ENCODE measurements at places on chromosomes 7 and 10. TPM values are rescaled to one million over a fixed set of nuclear protein-coding genes. Genes with fewer than 3 reads are reported as not detected.
A peak's percentile ranks its signal among the peaks of the same experiment; 100 is the strongest.

DNA sequence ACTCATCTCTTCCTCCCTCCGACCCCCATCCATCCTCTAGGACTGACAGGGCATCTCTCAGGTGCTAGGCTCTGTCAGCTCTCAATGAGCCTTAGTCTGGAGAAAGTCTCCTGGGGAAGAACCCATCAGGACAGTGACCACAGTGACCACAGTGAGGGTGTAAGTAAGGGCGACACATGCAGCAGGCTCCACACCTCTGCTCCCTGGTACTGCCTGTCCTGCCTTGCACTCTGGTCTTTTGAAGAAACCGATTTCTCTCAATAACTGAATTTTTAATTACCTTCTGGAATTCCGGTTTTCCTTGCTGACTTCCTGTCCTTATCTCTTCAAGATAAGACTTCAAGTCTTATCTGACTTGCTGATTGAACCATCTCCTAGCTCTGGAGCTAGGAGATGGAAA, 190.2 kb downstream of the ACTR3B start:
- no peak overlapping the region for H3K4me3 ChIP-seq
- no peaks in the 10 kb centered on the region for H3K36me3 ChIP-seq
- H3K27ac ChIP-seq = no peak overlapping the region
- no peak for DNase-seq

DNA sequence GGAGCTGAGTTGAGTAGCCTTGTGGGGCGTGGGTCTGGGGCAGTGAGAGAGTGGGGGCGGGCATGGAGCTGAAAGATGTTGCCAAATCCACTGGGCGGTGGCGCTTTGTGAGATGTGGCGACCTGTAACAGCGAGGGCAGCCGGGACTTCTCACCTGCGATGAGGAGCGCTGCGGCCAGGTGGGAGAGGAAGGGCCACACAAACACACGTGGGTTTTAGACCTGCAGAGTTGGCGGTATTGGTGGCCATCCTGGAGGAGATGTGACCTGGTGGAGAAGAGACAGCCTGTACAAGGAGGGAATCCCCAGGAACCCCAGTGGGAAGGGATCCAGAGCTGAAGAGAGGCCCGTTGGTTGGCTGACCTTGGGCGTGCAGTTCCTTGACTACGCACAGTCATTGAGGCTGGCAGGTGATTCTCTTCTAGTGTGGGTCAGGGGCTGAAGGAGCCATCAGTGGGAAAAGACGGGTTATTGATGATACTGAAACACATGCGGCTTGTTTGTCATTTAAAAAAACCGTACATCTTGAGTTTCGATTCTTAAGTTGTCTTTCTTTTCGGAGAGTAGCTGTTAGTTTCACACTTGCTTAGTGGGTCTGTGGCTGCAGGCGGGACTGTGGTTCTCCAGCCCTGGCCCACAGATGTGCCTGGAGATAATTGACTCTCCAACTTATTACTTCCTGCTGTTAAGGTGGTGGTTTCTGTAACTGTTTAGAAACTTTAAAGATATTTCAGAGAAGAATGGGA, 2.4 kb downstream of the CHST12 start:
- H3K4me1 ChIP-seq = peaks cover 66% of the 10 kb centered on the region
- peak overlapping the region; percentile 72 for H3K4me3 ChIP-seq
- no peaks in the 10 kb centered on the region for H3K36me3 ChIP-seq
- peak overlapping the region; percentile 70 for H3K27ac ChIP-seq
- no peaks in the 10 kb centered on the region for H3K27me3 ChIP-seq

DNA sequence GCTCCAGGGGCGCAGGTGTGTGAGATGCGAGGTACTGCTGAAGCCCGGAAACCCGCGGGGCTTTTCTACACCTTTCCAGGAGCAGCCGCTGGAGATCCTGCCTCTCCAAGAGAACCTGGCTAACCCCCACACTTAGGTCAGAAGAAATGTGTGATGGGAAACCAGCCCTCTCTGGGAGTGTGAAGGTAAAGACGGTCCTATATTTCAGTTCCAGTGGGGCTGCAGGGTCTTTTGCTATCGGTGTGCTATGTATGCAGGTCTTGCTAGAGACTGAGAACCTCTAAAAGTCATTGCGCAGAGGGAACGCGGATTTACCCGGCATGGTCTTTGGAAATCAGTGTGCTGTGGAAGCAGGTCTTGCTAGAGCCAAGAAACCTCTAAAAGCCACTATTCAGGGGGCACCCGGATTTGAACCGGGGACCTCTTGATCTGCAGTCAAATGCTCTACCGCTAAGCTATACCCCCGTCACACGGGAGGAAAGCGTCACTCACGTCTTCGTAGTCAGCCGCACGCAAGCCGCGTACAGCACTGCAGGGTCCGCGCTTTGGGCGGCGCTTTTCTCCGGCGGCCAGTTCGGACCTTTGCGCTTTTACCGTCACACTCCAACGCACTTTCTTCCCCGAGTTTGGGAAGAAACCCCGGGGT, 46.0 kb downstream of the ZNF777 start:
- H3K4me3 ChIP-seq = no peak overlapping the region
- DNase-seq = peak; percentile 50
- H3K27ac ChIP-seq = no peak overlapping the region
- H3K36me3 ChIP-seq = no peaks in the 10 kb centered on the region

Gene GCK
- 0.33 TPM for total RNA-seq

DNA sequence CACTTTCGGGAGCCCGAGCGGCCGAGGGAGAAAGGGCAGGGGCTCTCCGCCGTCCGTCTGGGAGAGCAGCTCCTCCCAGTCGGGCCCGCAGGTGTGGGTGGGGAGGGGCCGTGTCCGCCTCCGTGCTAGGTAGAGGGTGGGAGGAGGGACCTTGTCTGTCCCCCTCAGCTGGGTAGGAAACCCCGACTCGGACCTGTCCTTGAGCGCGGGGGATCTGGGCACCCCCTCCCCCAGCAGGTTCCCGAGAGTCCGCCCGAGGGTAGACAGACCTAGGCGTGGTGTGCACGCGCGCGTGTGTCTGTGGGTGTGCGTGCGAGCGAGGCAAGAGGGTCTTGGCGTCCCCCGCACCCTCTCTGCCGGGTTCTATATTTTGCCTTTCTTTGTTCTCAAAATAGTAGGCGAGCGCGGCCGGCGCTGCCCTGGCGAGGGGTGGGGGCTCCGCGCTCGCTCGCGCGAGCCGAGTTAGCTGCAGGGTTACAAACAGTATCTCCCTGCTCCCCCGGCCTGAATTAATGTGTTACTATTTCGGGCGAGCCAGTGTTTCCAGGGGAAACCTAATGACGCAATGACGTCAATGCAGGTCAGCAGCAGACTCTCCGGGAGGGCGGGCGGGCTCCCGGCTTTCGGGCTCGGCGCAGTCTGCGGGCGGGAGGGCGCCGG, 73.9 kb upstream of the LEP start:
- peak; percentile 12 for DNase-seq
- H3K4me3 ChIP-seq = peak overlapping the region; percentile 32

Gene SUMF2
- 172 TPM for total RNA-seq

- H3K4me1 ChIP-seq = no peaks in the 10 kb centered on the region
- H3K27me3 ChIP-seq = no peaks in the 10 kb centered on the region
- DNase-seq = no peak
- no peaks in the 10 kb centered on the region for H3K36me3 ChIP-seq
Measured at GRCh38 chr10:122257041-122257440, 14.1 kb upstream of the BTBD16 start.

GRCh38 chr10:24652381-24652957, 71.2 kb downstream of the ARHGAP21 start:
- no peaks in the 10 kb centered on the region for H3K36me3 ChIP-seq
- no peak overlapping the region for H3K4me3 ChIP-seq
- H3K27me3 ChIP-seq = no peaks in the 10 kb centered on the region
- no peak for DNase-seq

Gene TEX36
- not detected for total RNA-seq

- no peak overlapping the region for H3K4me3 ChIP-seq
- peaks cover 21% of the 10 kb centered on the region for H3K4me1 ChIP-seq
Measured at GRCh38 chr7:55369427-55370400, 4.6 kb downstream of the LANCL2 start.

Gene ZNF239
- 6.2 TPM for total RNA-seq

- no peaks in the 10 kb centered on the region for H3K27me3 ChIP-seq
- H3K36me3 ChIP-seq = no peaks in the 10 kb centered on the region
- H3K4me1 ChIP-seq = no peaks in the 10 kb centered on the region
- no peak overlapping the region for H3K27ac ChIP-seq
- DNase-seq = no peak
Measured at GRCh38 chr7:112986256-112987031, 100.2 kb downstream of the GPR85 start.

Gene PSTK
- total RNA-seq = 4.7 TPM

DNA sequence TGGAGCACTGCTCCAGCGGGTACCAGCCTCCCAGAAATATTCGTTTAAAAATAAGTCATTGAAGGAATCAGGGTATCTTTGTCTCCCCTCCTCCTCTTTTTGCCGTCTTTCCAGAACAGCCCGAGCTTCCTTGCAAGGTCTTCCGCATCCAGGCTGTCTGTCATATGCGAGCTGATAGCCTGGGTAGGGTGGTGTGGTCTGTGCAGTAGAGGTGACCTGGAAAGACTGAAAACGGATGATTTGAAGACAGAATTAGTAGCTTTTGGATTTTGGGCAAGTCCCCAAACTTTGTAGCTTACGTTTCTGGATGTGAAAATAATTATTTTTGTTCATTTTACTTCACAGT, 480 bp downstream of the VPS50 start:
- DNase-seq = no peak
- no peaks in the 10 kb centered on the region for H3K27me3 ChIP-seq
- H3K4me3 ChIP-seq = peak overlapping the region; percentile 99
- peak overlapping the region; percentile 86 for H3K27ac ChIP-seq

DNA sequence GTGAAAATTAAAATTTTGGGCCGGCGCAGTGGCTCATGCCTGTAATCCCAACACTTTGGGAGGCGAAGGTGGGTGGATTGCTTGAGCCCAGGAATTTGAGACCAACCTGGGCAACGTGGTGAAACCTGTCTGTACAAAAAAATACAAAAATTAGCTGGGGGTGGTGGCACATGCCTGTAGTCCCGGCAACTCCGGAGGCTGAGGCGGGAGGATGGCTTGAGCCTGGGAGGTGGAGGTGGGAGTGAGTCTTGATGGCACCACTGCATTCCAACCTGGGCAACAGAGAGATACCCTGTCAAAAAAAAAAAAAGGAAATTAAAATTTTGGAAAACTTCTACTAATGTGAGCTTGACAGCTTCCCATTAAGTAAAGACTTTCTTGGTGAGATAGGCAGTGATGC, 3.1 kb downstream of the SRRT start:
- H3K4me1 ChIP-seq = peaks cover 51% of the 10 kb centered on the region
- H3K36me3 ChIP-seq = peaks cover 27% of the 10 kb centered on the region
- no peak for DNase-seq
- no peaks in the 10 kb centered on the region for H3K27me3 ChIP-seq

DNA sequence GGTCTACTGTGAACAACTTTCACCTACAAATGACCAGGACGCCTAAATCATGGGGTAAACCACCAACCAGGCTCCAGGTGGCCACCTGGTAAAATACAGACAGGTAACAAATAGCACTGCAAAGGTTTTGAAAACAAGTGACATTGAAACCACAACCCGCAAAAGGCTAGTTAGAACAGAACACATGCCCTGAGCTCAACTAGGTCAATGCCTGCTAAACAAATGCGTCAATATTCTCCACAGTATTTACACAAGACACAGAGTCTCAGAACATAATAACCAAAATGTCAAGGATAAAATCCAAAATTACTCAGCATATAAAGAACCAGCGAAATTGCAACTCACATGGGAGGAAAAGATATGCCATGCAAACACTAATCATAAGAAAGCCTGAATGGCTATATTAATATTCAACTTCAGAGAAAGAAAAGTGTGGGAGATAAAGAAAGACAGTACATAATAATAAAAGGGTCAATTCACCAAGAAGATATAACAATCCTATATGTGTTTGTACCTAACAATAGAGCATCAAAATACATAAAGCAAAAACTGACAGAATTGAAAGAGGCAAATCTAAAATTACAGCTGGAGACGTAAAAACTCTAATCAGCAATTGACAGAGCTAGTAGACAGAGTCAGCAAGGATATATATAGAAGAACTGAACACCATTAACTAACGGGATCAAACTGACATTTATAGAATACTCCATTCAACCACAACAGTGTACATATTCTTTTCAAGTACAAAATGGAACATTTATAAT, 47.6 kb downstream of the SMURF1 start:
- DNase-seq = no peak
- H3K27me3 ChIP-seq = no peaks in the 10 kb centered on the region
- no peaks in the 10 kb centered on the region for H3K36me3 ChIP-seq
- no peak overlapping the region for H3K4me3 ChIP-seq
- H3K27ac ChIP-seq = no peak overlapping the region

Gene SPDYE2
- 0.20 TPM for total RNA-seq

DNA sequence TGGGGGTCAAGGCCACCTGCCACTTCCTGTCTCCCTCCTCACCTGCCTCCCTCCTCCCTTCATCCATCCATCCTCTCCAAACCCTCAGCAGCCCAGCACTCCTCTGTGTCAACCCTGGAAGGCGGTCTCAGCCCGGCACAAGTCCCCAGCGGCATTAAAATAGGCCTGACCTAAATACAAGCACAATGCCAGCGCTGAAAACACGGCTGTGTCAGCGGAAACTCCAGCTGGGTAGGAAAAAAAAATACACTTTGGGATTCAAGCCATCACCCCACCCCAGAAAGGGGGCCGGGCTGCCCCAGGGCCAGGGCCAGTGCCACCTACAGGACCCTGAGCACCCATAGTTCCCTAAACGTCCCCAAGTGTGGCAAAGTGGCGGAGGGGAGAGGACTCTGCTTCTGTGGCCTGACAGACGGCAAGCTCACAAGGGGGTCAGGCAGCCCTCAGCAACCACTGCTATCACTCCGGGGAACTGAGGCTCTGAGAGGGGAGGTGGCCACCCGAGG, 22.7 kb upstream of the GTF2IRD1 start:
- H3K4me1 ChIP-seq = no peaks in the 10 kb centered on the region
- no peak overlapping the region for H3K4me3 ChIP-seq
- no peak overlapping the region for H3K27ac ChIP-seq
- DNase-seq = no peak
- H3K27me3 ChIP-seq = no peaks in the 10 kb centered on the region

- H3K4me3 ChIP-seq = no peak overlapping the region
- H3K36me3 ChIP-seq = no peaks in the 10 kb centered on the region
- peaks cover 13% of the 10 kb centered on the region for H3K4me1 ChIP-seq
- peak; percentile 31 for DNase-seq
Measured at GRCh38 chr7:1664711-1665548, 5.1 kb upstream of the ELFN1 start.

DNA sequence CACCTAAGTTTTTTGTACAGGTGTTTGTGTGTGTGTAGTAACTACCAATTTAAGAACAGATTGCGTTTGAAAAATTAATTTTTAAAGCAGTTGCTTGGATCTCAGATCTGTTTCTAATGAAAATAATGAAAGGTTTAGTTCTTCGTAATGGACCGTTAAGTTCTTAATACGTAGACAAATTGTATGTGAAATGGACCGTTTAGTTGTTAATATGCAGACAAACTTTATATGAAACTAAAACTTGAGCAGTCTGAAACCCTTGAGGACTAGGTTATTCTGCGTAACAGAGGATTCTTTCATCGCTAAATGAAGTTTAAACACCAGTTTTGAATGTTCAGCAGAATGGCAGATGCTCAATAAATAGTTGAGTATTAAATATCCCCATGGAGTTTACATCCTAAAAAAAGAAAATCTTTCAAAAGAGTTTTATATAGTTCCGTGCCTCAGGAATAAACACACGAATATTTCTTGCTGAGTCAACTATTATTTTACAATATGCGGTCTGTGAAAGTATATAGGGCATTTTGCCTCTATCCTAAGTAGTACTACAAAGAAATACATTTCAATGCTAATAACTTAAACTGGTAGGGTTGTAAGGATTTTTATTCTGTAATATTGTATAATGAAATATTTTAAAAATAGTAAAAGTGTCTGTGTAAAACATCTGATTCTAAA, 1.2 kb downstream of the DBF4 start:
- H3K4me1 ChIP-seq = peaks cover 43% of the 10 kb centered on the region
- H3K27me3 ChIP-seq = no peaks in the 10 kb centered on the region
- DNase-seq = no peak
- H3K4me3 ChIP-seq = peak overlapping the region; percentile 79

All from CD4-positive, alpha-beta memory T cell (primary cell).